ENCODE measurements at places on chromosomes 1 and 21. TPM values are rescaled to one million over a fixed set of nuclear protein-coding genes. Genes with fewer than 3 reads are reported as not detected.

- no peak for DNase-seq
Measured at GRCh38 chr1:192887426-192887825, 78.6 kb downstream of the RGS2 start.

DNA sequence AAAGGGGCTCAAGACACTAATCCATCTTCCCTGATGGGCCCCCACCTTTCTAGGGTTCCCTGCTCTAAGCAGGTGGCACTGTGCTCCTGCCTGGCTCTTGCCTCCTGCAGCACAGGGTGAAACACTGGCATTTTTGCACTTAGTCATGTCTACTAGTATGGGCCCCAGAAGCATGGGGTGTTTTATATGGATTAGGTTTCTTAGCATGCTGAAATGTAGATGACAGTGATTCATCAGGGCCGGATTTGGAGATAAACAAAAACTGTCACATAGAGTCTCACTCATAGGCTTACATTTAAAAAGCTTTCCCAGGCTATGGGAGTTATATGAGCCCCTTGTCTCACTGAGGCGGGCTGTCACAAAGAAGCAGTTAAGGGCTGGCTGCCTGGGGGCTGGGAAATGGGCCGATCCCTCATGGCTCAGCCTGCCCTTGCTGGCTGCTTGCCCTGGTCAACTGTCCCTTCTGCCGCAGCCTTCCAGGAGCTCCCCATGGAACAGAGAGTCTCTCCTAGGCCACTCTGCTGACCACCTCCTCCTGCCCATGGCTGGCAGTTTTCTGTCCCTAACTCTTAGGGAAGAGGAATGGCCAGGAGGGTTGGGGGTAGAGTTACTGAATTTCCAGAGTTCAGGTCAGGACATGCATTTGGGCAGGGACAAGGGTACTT lies 6.5 kb downstream of the GALNT2 start:
- no peak for DNase-seq

- no peak for DNase-seq
Measured at GRCh38 chr1:232965124-232965911, 14.9 kb downstream of the NTPCR start.

DNA sequence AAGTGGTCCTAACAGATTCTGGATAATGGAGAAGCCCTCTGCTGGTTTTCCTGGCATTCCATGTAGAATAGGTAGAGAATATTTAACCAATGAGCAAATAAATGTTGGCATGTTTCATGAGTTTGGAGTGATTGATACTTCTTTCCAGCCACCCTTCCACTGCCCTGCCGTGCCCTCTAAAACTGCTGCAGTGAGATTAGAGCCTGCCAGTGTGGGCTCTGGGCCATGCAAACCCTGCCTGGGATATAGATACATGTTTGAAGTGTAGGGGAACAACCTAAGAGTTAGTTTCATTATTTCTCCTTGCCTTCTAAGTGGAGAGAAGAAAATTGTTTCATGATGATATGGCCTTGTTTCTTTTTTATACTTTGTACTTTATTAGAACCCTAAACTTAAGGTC lies 10.4 kb downstream of the UBE2Q1 start:
- no peak for DNase-seq

DNA sequence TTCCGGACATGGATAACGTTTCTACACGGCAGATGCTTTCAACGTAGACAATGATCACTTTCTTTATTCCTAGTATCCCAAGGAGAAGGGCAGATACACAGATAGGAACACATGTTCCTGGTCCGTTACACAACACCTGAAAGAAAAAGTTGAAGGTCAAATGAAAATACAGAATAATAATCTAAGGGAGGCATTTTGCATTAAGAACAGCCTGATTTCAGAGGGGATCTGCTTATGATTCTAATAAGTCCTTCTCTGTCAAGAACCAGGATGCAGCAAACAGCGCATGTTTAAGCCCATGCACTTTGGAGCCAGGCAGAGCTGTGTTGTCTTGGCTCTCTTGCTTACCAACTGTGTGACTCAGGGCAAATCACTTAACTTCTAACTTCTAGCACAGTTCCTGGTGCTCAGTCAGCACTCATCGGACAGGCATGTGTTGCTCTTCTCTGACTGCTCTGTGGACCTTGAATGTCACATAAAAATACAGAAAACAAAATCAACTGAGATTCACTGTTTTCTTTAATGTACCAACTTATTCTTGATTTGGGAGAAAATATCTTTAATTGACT lies 56.3 kb upstream of the CNN3 start:
- DNase-seq, result no peak

GRCh38 chr1:170261669-170262068 lies 115.9 kb downstream of the NTMT2 start:
- DNase-seq, result no peak

SPATA17 gene
- total RNA-seq, result 2.9 TPM

LORICRIN gene
- total RNA-seq, result not detected

All from mesothelial cell of epicardium (in vitro differentiated cells).